IPS DF 6.9 (cell line): ENCODE measurements at places on chromosomes 6 and 20.

DNA sequence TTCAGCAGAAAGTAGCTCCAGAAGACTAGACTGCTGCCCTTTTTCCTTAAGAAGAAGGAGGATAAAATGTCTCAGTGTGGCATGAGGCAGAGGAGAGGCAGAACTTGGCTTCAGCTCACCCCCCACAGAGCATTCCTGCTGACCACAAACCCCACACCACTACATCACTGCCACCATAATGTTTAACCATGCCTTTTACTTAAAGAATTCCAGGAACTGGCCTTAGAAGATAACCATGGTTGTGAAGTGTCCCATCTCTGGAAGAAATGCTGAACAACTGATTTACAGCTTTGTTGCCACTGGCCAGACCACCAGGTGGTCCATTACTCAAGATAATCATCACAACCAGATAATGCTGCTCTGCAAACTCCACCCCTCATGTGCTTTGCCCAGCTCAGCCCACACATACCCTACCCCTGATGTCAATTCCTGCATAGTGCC lies 154.1 kb downstream of the CD24 start:
- DNase-seq = no peak

GRCh38 chr20:10074513-10074912 lies 39.7 kb downstream of the ANKEF1 start:
- DNase-seq = no peak

DNA sequence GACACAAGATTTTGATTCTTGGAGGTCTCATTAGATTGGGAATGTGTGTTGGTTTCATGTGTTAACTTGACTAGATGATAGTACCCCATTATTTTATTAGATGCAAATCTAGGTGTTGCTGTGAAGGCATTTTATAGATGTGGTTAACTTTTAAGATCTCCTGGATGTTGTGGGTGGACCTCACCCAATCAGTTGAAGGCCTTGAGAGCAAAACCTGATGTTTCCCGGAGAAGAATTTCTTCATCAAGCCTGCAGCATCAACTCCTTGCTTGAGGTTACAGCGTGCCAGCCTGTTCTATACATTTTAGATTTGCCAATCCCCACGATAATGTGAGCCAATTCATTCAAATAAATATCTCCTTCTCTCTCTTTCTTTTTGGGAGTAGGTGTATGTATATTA lies 66.8 kb upstream of the EXOC2 start:
- no peak for DNase-seq

GRCh38 chr6:161152907-161153662 lies 120.8 kb downstream of the AGPAT4 start:
- DNase-seq = no peak

- peak; percentile 18 for DNase-seq
Observed at GRCh38 chr6:73803562-73804241, 107.7 kb downstream of the CD109 start.

DNA sequence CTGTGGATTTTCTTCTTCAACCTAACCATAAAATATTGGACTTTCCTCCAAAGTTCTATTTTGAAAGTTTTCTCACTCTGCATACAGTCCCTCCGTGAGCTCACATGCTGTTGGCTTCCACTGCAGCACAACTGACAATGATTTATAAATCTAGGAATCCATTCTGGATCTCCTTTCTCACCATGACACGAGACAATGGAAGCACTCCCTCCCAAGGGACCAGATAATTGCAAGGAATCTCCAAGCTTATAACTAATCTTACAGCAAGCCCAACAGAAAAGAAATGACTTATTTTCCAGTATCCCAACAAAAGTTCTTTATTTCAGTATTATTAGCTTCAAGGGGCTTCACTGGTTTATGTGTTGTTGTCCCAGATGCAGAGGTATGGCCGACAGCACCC lies 729.0 kb downstream of the RFPL4B start:
- DNase-seq = no peak

DNA sequence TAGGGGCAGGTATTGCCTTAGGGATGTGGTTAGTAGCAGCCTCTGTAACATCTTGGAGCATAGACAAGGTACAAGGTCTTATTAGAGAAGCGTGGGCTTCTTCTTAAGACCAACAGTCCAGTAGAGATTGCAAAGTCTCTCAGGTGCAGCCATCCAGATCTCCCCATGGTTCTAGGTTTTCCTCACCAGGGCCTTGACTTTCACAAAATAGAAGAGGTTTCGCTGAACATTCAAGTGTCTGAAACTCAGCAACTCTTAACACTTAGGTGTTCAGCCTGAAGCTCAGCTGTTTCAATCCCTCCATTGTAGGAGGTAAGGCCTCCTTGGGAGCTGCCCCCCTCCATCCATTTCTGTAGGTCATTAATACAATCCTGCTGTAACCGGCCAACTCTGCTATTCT lies 44.4 kb downstream of the GOPC start:
- DNase-seq = no peak

GRCh38 chr6:111843347-111844147 lies 29.7 kb downstream of the FYN start:
- DNase-seq = no peak

DNA sequence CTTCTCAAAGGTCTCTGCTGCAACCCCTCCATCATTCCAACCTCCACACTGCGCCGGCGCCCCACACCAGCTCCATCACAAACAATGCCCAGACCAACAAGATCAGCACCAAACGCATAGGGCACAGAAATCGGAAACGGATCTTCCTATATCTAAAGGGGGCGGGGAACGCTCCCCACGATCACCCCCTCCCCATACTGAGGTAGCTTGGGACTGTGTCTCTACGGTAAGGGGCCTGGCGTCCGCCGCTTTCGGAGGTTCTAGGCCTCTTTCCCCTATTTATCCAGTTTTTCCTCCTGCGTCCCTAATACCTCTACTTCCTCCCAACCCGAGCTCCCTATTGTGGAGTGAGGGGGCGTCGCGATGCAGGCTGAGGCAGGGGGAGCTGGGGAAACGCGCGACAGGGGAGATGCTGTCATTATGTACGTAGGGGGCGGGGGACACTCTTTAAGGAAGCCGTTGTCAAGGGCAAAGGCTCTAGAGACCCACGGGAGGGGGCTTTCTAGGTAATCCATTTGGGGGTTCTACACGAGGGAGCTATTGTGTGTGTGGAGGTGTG lies 909 bp downstream of the DNAAF9 start:
- no peak for DNase-seq

GRCh38 chr20:46209930-46210671 lies 92.0 kb downstream of the CD40 start:
- no peak for DNase-seq

DNA sequence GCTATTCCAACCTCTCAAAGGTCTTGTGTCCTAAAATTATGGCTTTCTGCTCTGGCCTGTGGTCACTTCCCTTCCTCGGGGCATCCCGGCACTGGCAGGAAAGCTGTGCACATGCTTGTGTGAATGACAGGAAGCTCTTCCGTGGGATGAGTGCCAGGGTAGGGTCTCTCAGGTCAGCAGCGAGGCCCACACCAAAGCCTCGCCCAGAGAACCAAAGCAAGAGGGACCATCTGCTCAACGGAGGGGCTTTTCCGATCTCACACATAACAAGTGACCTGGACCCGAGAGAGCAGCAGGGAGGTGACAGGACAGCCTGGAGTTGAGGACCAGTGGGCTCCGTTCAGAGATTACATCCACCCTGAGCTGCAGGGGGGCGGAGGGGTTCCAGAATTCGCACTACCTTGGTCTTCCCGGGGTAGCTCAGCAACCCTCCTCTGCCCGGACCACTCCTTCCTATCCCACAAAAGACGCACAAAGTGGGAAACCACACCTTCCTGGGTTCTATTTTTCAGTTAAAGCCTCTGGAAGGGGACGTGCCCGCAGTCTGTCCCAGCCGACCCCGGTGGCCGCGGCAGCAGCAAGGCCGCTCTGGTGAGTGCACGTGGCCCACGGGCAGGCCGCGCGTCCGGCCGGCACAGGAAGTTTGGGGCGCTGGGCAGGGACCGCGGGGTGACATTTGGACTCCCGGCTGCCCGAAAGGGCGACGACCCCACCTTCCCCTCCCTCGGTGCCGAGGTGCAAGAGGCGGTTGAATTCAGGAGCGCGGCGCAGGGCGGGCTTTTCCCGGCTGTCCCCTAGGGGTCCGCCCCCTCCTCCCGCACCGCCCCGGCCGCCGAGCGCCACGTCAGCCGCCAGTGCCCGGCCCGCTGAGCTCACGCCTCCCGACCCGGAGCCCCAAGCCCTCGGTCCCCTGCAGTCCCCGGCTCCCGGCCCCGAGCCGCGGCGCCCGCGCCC lies 988 bp downstream of the TXNDC5 start:
- DNase-seq = no peak

DNA sequence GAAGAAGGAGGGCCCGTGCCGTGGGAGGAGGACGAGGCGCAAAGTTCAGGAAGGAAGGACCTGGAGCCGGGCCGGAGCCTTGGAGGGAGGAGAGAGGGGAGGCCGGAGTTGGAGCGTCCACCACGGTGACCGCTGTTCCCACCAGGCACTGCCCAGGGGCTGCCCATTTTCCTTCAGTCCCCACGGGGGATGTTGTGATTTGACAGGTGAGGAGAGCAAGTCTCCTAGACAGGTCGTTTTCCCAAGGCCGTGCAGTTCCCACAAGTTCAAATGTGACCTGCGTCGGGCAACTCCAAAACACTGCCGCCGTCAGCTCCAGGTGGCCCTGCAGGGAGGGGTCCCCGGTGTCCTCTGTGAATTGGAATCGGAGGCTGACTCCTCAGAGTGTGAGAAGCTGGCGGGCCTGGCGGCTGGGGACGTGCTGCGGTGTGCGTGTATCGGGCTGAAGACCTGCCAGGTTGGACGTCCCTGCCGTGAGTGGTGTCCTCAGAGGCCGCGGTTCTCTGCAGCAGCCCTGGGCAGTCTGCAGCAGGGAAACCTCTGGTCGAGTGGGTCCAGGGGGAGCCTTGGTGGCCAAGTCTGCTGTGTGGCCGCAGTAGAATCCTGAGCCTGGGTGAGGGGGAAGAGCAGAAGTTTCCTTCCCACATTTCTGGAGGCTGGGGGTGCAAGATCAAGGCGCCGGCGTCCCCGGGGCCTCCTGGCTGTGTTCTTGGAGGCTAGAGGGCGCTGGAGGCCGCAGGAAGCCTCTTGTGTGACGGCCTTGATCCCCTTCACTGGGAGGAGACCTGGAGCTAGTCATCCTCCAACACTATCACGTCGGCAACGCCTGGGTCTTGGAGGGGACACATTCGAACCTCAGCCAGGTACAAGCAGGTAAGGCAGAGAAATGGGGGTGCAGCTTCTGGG lies 115.1 kb upstream of the FRMD1 start:
- DNase-seq = no peak

DNA sequence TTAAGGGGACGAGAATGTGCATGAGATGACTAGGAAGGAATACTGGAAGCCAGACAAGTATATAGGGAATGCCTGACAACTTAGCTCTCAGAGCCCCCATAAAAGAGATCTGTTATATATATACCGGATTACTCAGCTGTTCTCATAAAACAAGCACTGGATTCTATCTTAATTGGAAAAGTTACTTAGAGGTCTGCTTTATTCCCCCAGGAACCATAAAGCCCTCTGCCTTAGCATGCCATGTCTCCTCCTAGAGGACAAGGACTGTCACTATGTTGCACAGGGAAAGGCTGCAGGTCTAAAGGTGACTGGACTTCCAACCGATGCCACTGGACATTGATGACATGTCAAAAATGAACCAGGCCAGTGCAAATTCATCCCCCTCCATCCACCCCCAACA lies 6.4 kb downstream of the EXOC2 start:
- no peak for DNase-seq

DNA sequence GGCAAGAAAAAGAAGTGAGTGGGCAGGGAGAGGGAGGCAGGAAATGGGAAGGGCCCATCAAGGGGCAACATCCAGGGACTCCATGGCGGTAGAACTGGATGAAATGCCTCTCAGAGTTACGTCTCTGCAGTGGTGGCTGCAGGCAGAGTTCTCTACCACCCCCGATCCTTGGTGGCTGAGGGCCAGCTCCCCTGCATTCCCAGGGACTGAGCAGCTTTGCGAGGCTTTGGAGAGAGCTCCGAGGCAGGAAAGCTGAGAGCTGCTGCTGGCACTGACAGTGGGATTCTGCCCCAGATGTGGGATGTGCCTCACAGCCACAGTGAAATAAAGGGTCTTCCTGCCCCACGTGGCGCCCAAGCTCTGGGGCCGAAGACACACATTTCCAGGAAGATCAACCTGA lies 236.6 kb downstream of the SLC24A3 start:
- DNase-seq = no peak

GRCh38 chr20:21360705-21361104 lies 36.6 kb downstream of the NKX2-4 start:
- DNase-seq = no peak

DNA sequence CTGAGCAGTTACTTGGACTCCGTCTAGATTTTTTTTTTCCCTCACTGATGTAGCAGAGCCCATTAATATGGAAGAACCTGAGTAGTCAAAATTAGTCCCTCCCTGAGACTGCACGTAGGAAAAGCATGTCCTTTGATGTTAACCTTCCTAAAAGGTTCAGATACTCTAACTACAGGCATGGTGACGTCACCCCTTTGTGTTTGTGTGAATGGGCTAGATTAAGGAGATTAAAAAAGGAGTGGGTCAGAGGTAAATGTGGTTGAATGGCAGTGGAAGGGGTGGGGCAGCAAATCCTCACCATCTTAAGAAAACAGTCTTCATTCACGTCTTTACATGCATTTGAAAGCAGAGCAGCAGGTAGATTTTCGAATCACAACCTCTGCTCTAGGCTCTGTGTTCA lies 521.1 kb downstream of the TFAP2B start:
- peak; percentile 7 for DNase-seq

DNA sequence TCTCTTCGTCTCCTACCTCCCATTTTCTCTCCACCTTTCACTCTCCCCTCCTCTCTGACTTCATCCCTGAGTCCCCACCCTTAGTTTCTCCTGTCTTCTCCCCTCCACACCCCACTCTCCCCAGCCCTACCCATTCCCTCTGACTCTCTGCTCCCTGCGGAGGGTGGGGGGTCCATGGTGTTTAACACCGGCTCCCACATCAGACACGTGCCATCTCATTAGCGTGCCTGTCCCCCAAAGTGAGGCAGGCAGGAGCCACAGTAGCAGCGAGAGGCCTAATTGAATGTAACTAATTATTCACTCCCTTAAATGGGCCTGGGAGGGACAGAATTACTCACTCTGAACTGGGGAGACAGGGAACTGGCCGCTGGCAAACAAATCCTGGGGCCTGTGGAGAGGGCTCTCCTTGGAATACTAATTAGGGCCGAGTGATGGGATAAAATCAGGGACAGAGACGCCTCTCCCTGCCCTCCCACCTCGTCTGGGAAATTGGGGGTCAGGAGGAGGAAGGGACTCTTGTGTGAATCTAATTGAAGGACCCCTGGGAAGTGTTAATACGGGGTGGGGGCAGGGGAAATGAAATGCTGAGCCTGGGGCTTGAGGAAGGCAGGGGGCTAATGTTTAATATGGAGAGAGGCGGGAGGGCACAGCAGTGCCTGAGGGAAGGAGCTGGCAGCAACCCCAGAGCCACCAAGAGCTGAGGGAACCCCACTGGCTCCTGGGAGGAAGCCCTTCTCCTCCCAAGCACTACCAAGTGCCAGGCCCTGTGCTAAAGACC lies 17.9 kb downstream of the CD40 start:
- no peak for DNase-seq
